ENCODE measurements at places on chromosomes 11 and 22. TPM values are rescaled to one million over a fixed set of nuclear protein-coding genes. Genes with fewer than 3 reads are reported as not detected.

- H3K4me3 ChIP-seq, result no peak overlapping the region
- H3K36me3 ChIP-seq, result no peaks in the 10 kb centered on the region
- no peaks in the 10 kb centered on the region for H3K4me1 ChIP-seq
- no peaks in the 10 kb centered on the region for H3K27me3 ChIP-seq
- DNase-seq, result no peak
- no peak overlapping the region for H3K27ac ChIP-seq
Measured at GRCh38 chr11:9396752-9397151, 12.3 kb downstream of the IPO7 start.

DNA sequence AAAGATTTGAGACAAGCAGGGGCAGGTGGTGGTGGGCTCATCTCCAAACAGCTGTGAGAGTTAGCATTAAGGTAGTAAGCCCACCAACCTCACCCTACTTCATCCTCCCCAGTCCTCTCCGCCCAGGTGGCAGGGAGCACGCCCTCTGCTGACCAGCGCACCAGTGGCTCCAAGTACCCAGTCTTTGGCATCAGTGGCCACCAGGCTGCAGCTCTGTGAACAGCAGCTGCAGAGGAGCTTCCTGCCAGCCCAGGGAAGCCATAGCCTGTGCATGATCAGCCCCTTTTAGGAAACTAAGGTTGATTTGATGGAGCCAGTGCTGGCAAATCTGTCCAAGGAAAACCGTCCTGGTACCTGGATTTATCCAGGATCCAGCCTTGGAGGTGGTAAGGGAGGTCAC is 21.7 kb downstream of the CAVIN3 start:
- DNase-seq, result no peak
- H3K4me3 ChIP-seq, result no peak overlapping the region
- no peaks in the 10 kb centered on the region for H3K4me1 ChIP-seq
- no peaks in the 10 kb centered on the region for H3K36me3 ChIP-seq
- H3K27ac ChIP-seq, result no peak overlapping the region

GRCh38 chr22:24883432-24883831 is 63.1 kb downstream of the LHFPL7 start:
- no peak for DNase-seq
- H3K27me3 ChIP-seq, result no peaks in the 10 kb centered on the region
- no peak overlapping the region for H3K27ac ChIP-seq
- H3K4me1 ChIP-seq, result no peaks in the 10 kb centered on the region
- no peaks in the 10 kb centered on the region for H3K36me3 ChIP-seq

DNA sequence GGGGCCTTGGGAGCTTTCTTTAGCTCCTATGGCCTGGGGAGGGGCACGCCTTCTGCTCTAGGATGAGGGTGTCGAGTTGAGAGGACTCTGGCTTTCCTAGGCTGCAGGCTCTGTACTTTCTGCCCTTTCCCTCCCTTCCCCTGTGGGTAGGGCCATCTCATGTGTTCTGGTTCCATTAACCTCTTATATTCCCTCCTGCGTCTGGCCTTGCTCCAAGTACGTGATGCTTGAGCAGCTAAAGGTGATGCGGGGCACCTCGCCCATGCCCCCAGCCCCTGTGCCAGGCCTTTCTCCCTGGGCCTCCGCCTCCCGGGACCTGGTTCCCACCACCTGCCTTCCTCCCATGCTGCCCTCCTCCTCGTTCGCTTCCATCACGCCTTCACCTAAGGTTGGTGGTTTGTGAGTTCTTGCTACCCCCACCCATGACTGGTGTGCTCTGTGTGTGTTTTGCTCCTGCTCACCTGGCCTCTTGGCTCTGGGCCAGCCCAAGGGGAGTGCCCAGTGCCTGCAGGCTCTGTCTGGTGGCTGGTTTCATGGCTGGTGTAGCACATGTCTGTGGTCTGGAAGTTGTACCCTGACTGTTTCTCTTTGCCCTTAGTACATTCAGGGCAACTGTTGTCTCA is 34.1 kb downstream of the PHLDB1 start:
- peaks cover 3% of the 10 kb centered on the region for H3K36me3 ChIP-seq
- no peaks in the 10 kb centered on the region for H3K27me3 ChIP-seq
- no peak overlapping the region for H3K27ac ChIP-seq

- no peak overlapping the region for H3K4me3 ChIP-seq
- DNase-seq, result no peak
- no peaks in the 10 kb centered on the region for H3K27me3 ChIP-seq
- H3K36me3 ChIP-seq, result no peaks in the 10 kb centered on the region
Measured at GRCh38 chr11:62909107-62909894, 11.9 kb downstream of the CHRM1 start.

- DNase-seq, result no peak
- H3K27ac ChIP-seq, result no peak overlapping the region
- H3K4me3 ChIP-seq, result no peak overlapping the region
- H3K27me3 ChIP-seq, result peaks cover 15% of the 10 kb centered on the region
Measured at GRCh38 chr22:39209756-39210155, 35.0 kb downstream of the PDGFB start.

GRCh38 chr11:69664103-69664775 is 10.9 kb downstream of the LTO1 start:
- no peak overlapping the region for H3K27ac ChIP-seq
- no peak overlapping the region for H3K4me3 ChIP-seq
- peaks cover 19% of the 10 kb centered on the region for H3K4me1 ChIP-seq
- H3K27me3 ChIP-seq, result no peaks in the 10 kb centered on the region
- DNase-seq, result no peak
- peaks cover 66% of the 10 kb centered on the region for H3K36me3 ChIP-seq

GRCh38 chr11:3356858-3357257 is 22.1 kb downstream of the ZNF195 start:
- H3K27me3 ChIP-seq, result no peaks in the 10 kb centered on the region
- no peak overlapping the region for H3K27ac ChIP-seq
- no peak for DNase-seq

- H3K27ac ChIP-seq, result no peak overlapping the region
- DNase-seq, result no peak
- no peaks in the 10 kb centered on the region for H3K27me3 ChIP-seq
- no peaks in the 10 kb centered on the region for H3K36me3 ChIP-seq
Measured at GRCh38 chr11:87306262-87306851, 268.6 kb downstream of the TMEM135 start.

DNA sequence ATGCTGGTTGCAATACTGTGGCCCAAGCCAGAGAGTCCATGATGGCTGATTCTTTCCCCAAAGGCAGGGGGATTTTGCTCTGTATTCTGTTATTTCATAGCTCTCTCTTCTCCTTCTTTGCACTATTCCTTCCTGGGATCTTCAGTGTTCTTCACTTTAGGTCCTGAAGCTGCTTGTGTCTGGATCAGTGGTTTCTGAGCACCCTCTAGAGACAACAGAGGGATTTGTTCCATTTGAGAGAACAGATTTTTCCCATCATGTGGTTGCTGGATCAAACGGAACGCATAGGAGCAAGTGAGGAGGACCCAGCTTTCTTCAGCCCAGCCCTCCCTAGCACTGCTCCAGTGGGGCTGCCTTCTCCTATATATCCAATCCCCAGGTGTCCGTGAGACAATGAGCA is 68.7 kb upstream of the SYN3 start:
- H3K4me3 ChIP-seq, result no peak overlapping the region
- H3K27me3 ChIP-seq, result no peaks in the 10 kb centered on the region
- no peaks in the 10 kb centered on the region for H3K4me1 ChIP-seq
- no peak overlapping the region for H3K27ac ChIP-seq
- no peaks in the 10 kb centered on the region for H3K36me3 ChIP-seq

DNA sequence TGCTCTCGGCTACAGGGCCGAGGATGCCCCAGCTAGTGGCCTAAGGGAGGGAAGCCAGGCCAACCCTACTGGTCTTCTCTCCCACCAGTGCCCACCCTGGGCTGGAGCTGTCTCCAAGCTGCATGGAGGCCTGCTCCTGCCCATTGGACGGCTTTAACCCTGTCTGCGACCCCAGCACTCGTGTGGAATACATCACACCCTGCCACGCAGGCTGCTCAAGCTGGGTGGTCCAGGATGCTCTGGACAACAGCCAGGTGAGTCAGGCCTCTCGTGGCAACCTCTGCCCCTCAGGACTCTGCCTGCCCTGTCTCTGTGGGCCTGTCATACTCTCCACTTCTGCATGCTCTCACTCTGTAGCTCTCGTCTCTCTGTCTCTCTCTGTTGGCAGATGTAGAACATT is 44.1 kb upstream of the TPBGL start:
- no peak overlapping the region for H3K27ac ChIP-seq
- peaks cover 46% of the 10 kb centered on the region for H3K4me1 ChIP-seq
- no peak for DNase-seq
- no peak overlapping the region for H3K4me3 ChIP-seq
- peaks cover 15% of the 10 kb centered on the region for H3K36me3 ChIP-seq
- H3K27me3 ChIP-seq, result no peaks in the 10 kb centered on the region

DNA sequence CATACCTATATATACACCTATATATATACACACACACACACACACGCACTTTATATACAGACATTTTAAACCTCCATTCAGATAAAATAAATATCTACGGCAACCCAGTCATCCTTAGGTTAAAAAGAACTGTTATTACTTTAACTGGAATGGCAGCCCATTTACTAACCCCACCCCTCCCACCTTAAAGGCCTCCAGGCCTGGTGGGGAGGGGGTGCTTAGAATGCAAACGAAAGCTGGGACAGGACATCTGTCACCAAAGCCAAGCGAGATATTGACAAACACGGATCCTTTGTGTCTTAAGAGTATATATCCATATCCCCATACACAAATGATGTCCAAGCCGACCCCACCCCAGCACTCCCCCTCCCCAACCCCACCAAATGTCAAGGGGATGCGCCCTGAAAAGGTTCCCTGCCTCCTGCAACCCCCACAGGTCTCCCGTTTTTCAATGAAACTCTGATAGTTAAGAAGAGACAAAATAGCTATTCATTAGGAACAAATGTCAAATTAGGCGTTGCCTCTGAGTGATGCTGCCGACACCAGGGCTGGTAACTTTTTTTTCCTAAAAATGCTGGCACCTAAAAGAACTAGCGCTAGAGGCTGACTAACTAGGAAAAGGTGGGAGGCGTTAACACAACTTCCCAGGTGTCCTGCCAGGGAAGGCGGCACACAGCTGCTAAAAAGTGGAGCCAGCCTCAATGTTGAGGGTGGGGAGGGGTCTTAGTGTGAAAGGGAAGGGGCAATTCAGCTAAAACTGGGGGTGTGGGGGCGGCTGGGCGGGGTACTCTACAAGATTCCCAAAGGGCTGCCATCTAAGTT is 5.6 kb downstream of the MN1 start:
- no peak for DNase-seq
- no peaks in the 10 kb centered on the region for H3K36me3 ChIP-seq
- peak overlapping the region; percentile 93 for H3K4me3 ChIP-seq
- H3K27ac ChIP-seq, result peak overlapping the region; percentile 89

GRCh38 chr22:43627485-43628213 is 184.5 kb downstream of the EFCAB6 start:
- no peaks in the 10 kb centered on the region for H3K4me1 ChIP-seq
- H3K27ac ChIP-seq, result no peak overlapping the region
- H3K4me3 ChIP-seq, result no peak overlapping the region
- no peak for DNase-seq
- no peaks in the 10 kb centered on the region for H3K27me3 ChIP-seq

GRCh38 chr11:73542175-73542574 is 55.7 kb downstream of the FAM168A start:
- no peak overlapping the region for H3K27ac ChIP-seq
- no peaks in the 10 kb centered on the region for H3K27me3 ChIP-seq
- H3K4me1 ChIP-seq, result peaks cover 4% of the 10 kb centered on the region
- DNase-seq, result no peak
- H3K36me3 ChIP-seq, result no peaks in the 10 kb centered on the region

DNA sequence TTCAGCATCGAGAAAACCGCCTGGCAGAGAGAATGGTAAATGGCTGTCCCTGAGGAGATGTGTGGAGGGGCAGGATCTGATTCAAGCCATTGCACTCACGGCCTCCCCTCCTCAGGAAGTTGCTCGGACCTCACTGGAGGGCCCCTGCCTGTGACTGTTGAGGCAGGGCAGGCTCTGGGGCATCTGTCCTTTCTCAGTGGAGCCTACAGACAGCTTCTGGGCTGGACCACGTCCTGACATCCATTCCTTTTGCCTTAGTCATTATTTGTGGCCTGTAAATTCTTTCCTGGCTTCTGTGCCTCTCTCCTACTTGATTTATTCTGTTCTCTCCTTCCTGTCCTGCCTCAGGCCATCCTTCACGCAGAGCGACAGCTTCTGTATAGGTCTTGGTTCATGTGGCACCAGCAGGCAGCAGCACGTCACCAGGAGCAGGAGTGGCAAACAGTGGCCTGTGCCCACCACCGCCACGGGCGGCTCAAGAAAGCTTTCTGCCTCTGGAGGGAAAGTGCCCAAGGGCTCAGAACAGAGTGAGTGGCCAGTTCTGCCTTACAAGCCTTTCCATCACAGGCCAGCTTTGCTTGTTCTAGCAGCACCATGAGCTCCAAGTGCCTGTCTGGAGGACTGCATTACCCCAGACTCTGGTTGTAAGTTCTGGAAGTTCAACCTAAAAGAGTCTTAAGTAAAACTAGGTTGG is 59.6 kb downstream of the PISD start:
- H3K4me3 ChIP-seq, result no peak overlapping the region
- no peak overlapping the region for H3K27ac ChIP-seq
- no peak for DNase-seq
- H3K4me1 ChIP-seq, result no peaks in the 10 kb centered on the region
- H3K27me3 ChIP-seq, result no peaks in the 10 kb centered on the region

- no peak for DNase-seq
- H3K27ac ChIP-seq, result no peak overlapping the region
- H3K27me3 ChIP-seq, result no peaks in the 10 kb centered on the region
- H3K36me3 ChIP-seq, result no peaks in the 10 kb centered on the region
- no peak overlapping the region for H3K4me3 ChIP-seq
Measured at GRCh38 chr22:44491269-44492035, 6.6 kb downstream of the RTL6 start.

- no peak for DNase-seq
- no peaks in the 10 kb centered on the region for H3K4me1 ChIP-seq
- no peak overlapping the region for H3K4me3 ChIP-seq
- H3K27ac ChIP-seq, result no peak overlapping the region
- no peaks in the 10 kb centered on the region for H3K27me3 ChIP-seq
Measured at GRCh38 chr11:57885298-57886050, 123.9 kb downstream of the CTNND1 start.

DNA sequence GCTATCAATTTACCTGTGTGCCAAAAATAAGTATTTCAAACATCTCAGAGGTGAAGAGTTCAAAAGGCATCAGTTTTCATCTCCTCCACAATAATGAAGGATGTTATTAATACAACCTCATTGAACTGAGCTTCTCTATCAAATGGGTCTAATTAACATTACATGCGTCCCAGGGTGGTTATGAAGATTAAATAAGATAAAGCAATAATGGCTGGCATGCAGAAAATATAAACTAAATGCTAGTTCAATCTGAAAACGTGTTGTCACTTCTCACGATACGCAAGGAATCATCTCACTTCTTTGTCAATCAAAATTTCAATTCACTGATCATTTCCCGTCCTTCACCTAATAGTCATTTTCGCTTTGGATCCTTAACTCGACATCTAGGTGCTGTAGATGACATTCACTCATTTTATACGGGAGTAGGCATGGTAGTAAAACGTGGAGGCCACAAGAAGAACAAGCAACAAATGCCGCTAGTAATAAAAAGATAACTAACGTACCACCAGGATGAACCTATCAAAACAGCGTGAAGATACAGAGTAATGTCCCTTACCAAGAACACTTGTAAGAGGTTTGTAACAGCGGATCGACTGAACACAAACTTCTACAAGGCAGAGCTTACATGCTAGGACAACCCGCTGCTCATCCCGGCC is 918 bp downstream of the CHORDC1 start:
- peaks cover 9% of the 10 kb centered on the region for H3K4me1 ChIP-seq
- DNase-seq, result no peak
- H3K27ac ChIP-seq, result peak overlapping the region; percentile 86

Gene KCNQ1OT1
- 1.9 TPM for total RNA-seq

Gene ROBO4
- 11.3 TPM for total RNA-seq

Gene THRSP
- total RNA-seq, result not detected

Gene MOGAT2
- not detected for total RNA-seq

Gene OR51B5
- not detected for total RNA-seq

Gene PHLDA2
- total RNA-seq, result 10.9 TPM

Gene FGF19
- total RNA-seq, result not detected

Gene MISFA
- total RNA-seq, result 1.4 TPM

Measured in esophagus squamous epithelium (tissue), 5 donors.